ENCODE measurements at places on chromosomes 2 and 18.

DNA sequence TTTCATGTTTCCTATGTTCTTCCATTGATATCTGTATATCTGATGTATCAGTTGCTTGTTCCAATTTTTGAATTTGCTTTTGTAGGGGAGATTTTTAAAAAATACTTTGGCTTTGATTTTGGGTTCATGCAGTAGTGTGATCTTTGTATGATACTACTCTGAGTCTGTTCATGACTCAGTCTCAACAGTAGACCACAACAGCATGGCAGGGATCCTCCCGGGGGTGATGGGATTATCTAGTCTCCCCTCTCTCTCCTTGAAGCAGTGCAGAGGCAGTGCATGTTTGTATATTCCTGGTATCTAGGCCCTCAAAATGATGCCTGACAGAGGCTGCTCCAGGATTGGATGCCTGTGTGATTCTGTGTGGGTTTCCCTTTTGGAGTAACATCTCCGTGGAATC lies 55.3 kb downstream of the G6PC2 start:
- no peak for DNase-seq

GRCh38 chr2:191318037-191318728 lies 73.0 kb downstream of the MYO1B start:
- no peak for DNase-seq

- no peak for DNase-seq
Observed at GRCh38 chr2:241463276-241464135, 44.9 kb downstream of the STK25 start.

DNA sequence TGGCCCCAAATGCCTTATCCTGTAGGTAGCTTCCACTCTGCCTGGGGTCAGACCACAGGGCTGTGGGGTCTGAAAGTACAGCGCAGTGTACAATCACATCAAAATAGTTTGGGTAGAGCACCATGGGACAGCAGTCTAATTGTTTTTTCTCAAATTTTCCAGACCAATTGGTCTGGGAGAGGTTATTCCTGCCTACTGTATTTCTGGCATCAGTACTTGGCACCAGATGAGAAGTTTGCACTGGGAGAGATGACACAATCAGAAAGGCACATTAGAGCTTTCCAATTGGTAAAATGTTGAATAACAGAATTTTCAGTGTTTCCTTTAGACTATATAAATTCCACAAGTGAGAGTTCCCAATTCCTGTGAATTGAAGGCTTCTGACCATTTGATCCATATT lies 30.9 kb upstream of the LRRTM1 start:
- no peak for DNase-seq

GRCh38 chr2:104845946-104846785 lies 7.7 kb upstream of the POU3F3 start:
- no peak for DNase-seq

DNA sequence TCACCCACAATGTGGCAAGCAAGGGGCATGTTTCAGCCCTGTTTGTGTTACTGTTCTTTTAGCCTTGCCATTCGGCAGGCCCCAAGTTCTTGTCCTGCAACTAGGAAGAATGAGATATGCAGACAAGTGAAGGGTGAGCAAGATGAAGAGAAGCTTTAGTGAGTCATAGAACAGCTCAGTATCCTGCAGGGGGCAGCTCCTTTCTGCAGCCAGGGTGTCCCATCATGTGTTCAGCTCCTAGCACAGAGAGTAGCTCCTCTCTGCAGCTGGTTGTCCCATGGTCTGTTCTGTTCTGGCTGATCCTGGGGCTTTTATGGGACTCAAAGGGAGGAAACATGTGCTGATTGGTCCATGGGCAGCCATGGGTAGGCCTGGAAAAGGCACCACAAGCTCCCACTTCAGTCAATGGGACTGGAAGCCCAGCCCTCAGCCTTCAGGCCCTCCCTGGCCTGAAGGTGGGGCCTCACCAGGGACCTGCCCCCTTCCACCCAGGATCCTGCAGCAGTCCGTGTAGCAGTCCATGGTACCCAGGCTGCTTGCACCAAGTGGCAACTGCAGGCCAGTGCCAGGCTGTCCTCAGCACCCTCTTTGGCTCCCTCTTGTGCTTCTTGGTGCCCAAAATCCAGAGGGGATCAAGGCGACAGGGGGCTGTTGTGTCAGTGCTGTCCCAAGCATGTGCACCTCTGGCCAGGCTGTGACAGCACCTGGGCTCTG lies 326.4 kb downstream of the NR4A2 start:
- no peak for DNase-seq

GRCh38 chr2:216031960-216032689 lies 18.8 kb upstream of the MREG start:
- DNase-seq, result no peak

GRCh38 chr2:26330114-26330549 lies 15.8 kb upstream of the SELENOI start:
- DNase-seq, result peak; percentile 60

- no peak for DNase-seq
Observed at GRCh38 chr2:16321256-16321655, 344.4 kb downstream of the CYRIA start.

DNA sequence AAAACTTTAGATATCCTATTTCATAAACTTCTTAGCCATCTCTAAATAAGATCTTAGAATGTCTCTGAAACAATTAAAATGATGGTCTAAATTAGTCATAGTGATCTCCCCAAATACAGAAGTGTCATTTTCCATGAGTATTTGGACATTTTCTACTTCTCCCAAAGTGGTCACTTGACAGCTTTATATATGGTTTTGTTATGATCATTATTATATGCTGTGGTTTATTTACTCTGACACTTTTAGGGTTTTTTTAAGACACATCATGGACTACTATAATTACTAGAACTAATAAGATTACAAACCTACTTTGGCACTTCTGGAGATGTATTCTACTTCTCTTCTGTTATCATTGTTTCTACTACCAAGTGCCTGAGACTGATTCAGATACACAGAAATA lies 47.1 kb downstream of the SLC25A12 start:
- DNase-seq, result no peak

GRCh38 chr18:13628211-13628610 lies 98.1 kb downstream of the FAM210A start:
- no peak for DNase-seq

- no peak for DNase-seq
Observed at GRCh38 chr2:5562426-5562825, 129.8 kb upstream of the SOX11 start.

DNA sequence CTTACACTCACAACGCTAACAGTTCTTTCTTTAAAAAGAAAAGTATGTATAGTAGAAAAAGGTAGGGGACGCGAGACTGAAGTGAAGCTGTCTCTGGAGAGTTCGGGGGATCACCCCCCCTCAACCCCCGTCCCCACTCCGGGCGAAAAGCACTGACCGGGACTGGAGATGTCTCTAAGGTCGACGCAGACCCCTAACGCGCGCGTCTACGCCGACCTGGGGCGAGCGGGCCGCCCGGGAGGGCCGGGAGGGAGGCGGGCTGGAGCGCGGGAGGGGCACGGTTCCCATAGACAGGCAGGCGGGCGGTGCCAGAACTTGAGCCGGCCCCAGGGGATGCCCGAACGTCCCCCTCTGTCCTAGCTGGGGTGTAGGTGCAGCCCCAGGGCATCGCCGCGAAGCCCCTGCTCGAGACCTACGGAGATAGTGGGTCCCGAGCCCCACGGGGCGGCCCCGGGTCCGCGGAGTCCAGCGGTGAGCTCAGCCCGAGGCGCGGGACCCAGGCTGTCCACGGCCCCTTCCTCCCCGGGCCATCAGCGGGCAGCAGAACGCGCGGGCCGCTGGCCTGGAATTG lies 82.2 kb downstream of the CHRNA1 start:
- no peak for DNase-seq

- DNase-seq, result no peak
Observed at GRCh38 chr2:101380376-101380775, 6.9 kb downstream of the CREG2 start.

GRCh38 chr2:68391869-68392268 lies 26.8 kb downstream of the PLEK start:
- no peak for DNase-seq

GRCh38 chr2:136207030-136207623 lies 89.2 kb upstream of the CXCR4 start:
- DNase-seq, result no peak

- no peak for DNase-seq
Observed at GRCh38 chr2:28707592-28707991, 44.0 kb upstream of the PPP1CB start.

DNA sequence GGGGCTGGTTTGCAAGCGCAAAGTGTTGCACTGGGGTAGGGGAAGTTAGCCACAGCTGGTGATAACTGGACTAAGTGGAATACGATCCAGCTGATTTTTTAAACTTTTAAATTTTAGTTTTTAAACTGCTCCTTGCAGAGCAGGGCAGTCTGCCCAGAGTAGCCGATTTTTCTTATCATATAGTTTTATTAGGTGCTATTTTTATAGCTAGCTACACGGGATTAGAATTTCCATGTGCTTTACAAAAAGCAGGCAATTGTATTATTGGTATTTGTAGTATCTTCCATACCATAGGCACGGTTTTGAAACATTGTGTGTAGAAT lies 9.6 kb downstream of the CPLX4 start:
- DNase-seq, result no peak

DNA sequence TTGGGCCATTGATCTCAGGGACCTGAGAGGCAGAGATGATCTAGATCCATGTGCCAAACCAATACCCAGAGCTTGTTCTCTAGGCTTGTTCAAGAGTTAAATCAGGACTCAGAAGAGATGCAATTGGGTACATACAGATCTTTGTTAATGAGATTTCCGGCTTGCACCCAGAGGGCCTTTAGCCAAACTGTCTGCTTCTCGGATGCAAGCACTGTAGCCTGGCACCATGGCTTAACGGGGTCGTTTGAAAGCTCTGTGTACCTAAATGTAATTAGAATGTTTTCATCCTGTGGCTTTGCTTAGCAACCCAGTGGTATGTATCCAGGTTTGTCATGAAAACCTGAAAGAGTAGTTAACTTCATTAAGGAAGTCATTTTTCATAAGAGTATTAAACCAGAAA lies 94.2 kb downstream of the TPGS2 start:
- no peak for DNase-seq

- no peak for DNase-seq
Observed at GRCh38 chr18:51017140-51017879, 12.7 kb upstream of the SMAD4 start.

- DNase-seq, result no peak
Observed at GRCh38 chr2:40497251-40497859, 45.5 kb upstream of the SLC8A1 start.

DNA sequence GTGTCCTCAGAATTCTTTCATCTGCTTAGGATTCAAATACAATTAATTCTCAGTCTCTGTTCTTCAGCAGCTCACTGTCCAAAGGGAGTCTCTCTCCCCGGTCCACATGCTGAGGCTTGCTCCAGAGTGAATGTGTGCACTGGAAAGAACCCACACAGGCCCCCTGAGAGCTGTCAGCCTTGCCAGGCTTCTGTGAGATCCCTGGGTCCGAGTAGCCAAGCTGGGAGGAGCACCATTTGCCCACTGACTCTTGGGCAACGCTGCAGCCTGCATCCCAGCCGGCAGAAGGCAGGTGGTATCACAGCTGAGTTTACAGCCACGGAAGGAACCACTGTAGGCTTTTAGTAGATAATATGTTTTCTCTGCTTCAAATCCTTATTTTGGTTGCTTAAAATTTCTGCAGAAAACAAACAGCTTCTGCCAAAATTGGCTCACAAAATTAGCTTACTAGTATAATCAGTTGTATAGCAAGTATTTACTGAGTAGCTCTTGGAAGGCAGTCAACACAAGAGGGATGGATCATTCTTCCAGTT lies 21.4 kb upstream of the LTBP1 start:
- DNase-seq, result no peak

DNA sequence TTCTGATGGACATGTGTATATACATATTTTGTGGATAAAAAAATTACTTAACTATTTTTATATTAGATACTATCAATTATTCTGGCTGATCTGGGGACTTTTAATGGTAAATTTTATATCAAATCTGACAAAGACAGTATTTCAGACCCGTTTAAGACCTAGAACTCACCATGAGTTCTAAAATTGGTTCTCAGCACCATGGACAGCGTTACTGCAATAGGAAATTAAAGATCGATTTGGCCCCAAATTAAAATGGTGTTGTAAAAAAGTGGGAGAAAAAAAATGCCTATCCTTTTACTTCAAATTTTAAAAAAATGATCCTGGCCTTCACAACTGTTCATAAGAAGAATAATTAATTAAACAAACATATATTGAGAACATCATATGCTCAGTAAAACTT lies 919 bp upstream of the SCN2A start:
- DNase-seq, result no peak

- no peak for DNase-seq
Observed at GRCh38 chr2:64656379-64656778, 2.7 kb upstream of the SERTAD2 start.

DNA sequence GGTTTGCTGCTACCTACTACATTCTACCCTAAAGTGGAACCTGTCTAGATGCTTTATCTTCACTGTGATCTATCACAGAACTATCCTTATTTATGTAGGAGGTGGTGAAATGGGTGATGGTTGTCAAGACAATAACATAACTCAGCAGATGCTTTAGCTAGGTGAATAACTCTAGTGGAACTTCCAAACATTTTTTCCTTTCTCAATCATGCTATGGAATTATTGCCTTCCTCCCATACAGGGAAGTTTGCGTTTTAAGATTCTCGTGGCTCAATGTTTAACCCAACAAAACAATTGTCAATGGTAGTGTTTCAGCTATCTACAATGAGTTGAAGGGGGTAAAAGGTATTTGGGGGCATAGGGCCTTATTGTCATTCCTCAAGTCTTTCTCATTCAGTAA lies 82.6 kb upstream of the GLI2 start:
- no peak for DNase-seq

- DNase-seq, result no peak
Observed at GRCh38 chr2:113098041-113098440, 29.4 kb upstream of the IL1RN start.

- peak; percentile 17 for DNase-seq
Observed at GRCh38 chr2:175855236-175855635, 146.8 kb downstream of the LNPK start.

DNA sequence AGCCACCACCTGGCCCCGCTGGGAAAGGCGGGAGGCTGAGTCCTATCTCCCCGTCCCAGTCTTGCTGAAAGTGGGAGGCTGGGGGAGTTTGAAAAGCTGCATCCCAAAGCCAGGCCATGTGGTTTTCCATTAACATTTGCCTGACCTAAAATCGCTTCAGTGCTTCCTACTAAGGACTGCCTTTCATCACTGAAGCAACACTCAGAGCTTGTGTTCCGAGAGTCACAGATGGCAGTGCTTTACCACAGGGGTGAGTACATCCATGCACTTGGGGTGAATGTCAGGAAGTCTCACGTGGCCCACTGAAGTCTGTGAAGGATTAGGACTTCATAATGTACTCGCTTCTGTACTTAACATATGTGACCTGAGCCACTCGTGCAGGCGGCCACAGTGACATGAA lies 43.3 kb downstream of the PXDN start:
- no peak for DNase-seq

- no peak for DNase-seq
Observed at GRCh38 chr2:69945941-69946340, 15.5 kb downstream of the ASPRV1 start.

- DNase-seq, result no peak
Observed at GRCh38 chr2:127641846-127642507, 4.0 kb upstream of the GPR17 start.

GRCh38 chr2:172704072-172704936 lies 31.3 kb upstream of the RAPGEF4 start:
- DNase-seq, result no peak

All from NCI-H1105 (cell line).